Nephron progenitor cell (in vitro differentiated cells): ENCODE measurements at places on chromosomes 11 and 22.

DNA sequence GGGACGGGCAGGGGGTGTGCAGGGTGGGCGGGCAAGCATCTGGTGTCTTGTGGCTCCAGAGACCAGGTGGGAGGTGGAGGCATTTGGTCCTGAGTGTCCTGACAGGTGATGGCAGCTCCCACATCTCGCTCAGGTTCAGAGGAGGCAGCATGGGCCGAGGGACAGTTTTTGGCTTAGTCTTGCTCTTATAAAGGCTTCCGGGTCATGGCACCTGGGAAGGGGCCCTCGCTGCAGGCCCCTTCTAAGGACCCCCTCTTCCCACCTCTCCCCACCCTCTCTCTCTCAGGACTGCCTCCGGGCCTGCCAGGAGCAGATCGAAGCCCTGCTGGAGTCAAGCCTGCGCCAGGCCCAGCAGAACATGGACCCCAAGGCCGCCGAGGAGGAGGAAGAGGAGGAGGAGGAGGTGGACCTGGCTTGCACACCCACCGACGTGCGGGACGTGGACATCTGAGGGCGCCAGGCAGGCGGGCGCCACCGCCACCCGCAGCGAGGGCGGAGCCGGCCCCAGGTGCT lies 9.9 kb downstream of the CCND1 start:
- no peak for DNase-seq

DNA sequence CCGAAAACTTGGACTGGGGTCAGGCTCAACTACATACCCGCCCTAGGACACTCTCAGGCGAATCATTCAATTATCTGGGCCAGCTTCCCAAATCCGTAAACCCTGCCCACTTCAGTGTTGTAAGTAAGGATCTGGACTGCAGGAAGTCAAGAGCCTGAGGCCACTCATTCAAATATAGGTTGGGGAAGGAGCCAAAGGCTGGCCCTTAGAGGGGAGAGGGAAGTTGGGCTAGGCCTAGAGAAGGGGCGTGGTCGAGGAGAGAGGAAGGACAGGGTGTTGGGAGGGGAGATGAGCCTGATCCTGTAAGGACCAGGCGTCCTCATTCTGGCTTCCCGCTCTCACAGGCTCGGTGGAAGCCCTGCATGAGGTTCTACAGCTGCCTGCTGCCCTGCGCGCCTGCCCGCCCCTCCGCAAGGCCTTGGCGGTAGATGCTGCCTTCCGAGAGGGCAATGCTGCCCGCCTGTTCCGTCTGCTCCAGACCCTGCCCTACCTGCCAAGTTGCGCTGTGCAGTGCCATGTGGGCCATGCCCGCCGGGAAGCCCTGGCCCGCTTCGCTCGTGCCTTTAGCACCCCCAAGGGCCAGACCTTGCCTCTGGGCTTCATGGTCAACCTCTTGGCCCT lies 3.0 kb downstream of the SAC3D1 start:
- DNase-seq: no peak

DNA sequence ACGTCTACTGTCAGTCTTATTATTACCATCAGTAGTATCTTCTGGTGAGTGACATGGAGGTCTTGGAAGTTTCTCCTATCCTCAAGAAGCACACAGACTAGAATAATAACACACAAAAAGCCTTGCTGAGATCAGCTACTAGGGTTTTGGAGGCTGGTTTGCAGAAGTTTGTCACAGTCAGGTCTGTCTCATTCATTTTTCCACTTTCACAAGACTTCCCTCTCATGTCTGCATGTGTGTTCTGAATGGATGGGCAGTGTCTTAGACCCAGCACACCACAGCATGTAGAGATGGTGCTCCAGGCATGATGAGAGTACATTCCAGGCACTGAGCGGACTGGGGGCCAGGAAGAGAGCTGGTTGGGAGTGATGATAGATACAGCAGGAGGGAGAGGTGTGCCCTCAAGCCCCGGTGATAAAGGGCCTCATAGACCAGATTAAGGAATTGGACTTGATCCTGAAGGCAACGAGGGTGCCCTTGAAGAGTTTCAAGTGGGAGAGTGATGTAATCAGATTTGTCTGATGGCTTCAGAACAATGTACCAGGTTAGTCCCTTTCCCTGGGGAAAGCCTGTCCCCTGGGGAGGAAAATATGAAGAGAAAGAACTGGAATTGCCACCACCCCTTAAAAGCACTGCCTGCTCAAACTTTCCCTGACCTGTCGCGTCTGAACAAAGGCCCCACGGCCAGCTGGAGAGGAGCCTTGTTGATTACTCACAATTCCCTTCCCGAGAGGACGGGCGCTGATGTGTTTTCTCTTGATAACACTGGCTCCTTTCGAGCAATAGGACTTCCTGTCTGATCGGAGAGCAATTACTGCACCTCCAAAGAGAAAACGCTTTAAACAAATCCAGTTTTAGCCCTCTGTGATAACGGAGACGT lies 45.1 kb upstream of the LMO2 start:
- DNase-seq: no peak

GRCh38 chr11:74232311-74232950 lies 61.3 kb downstream of the PPME1 start:
- no peak for DNase-seq

DNA sequence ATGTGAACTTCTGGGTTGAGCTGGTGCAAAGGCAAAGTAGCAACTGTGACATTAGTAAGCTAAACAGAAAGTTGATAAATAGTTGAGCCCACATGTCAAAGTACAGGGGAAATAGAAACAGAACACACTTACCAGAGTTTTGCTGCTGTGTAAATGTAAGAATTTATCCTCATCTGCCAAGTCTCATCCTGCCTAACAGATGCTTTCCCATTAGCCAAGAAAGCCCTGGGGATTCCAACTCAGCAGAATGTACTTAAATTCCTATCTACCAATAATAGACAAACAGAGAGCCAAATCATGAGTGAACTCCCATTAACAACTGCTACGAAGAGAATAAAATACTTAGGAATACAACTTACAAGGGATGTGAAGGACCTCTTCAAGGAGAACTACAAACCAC lies 7.3 kb upstream of the OR51A2 start:
- no peak for DNase-seq
